ENCODE measurements at places on chromosomes 4 and X. TPM values are rescaled to one million over a fixed set of nuclear protein-coding genes. Genes with fewer than 3 reads are reported as not detected.

DNA sequence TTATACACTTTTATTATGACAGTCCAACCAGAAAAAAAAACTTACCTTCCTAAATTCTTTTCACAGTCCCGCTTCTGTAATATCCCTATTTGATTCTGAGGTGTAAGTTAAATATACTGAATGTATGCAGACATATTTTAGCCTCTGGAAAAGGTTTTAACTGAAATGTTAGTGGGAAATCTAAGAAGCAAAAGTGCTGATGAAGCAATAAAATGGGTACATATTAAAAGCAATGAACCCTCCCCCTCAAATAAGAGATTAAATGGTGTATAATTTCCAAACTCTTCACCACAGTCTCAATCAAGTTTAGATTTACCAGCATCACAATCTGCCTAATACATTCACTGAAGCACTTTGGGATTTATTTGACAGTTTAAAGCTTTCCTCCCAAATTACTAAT is 688.3 kb upstream of the DIAPH2 start:
- no peak for DNase-seq

DNA sequence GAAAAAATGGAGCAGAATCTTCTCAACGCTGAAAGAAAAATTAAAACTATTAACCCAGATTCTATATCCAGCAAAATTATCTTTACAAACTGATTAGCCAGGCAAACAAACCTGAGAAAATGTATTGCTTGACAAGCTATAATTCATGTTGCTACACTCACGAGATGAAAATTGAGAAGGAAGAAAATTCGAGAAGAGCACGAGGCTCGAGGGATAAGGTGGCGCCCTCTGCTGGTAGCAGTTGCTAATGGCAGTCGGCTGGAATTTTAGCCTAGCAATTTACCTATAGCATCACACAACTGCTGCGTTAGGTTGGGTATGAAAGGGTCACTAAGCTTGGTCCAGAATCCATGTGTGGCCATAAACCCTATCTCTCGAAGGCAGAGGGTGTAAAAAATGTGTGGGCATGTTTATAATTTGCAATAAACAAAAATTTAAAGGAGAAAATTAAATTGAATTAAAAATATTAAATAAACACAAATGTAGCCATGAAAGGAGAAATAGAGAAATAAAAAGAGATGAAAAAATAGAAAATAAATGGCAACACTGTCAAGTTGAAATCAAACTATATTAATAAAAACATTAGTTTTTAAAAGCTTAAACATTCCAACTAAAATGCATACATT is 126.6 kb downstream of the PPP4R3C start:
- peak; percentile 43 for DNase-seq

DNA sequence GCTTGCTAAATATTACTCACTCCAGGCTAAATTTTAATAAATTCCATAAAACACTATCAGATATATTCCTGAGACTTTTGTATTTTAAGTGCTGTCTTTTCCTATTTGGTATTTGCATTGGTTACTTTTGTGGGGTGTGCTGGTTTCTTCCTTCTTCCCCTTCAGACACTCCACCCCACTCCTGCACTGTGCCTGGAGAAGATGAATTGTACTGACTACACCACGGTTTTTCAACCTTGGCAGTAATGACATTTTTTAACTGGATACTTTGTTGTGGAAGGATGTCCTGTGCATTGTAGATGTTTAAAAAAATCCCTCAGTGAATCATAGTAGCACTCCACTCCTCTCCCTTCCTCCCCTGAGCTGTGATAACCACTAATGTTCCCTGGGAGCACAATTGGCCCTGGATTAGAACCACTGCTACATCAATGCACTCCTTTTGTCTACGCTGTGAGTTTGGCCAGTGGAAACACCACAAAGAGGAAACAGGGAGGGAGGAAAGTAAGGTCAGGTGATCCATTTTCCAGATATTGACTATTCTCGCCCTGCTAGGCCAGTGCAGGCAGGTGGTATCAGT is 36.3 kb downstream of the SNCA start:
- no peak for DNase-seq

DNA sequence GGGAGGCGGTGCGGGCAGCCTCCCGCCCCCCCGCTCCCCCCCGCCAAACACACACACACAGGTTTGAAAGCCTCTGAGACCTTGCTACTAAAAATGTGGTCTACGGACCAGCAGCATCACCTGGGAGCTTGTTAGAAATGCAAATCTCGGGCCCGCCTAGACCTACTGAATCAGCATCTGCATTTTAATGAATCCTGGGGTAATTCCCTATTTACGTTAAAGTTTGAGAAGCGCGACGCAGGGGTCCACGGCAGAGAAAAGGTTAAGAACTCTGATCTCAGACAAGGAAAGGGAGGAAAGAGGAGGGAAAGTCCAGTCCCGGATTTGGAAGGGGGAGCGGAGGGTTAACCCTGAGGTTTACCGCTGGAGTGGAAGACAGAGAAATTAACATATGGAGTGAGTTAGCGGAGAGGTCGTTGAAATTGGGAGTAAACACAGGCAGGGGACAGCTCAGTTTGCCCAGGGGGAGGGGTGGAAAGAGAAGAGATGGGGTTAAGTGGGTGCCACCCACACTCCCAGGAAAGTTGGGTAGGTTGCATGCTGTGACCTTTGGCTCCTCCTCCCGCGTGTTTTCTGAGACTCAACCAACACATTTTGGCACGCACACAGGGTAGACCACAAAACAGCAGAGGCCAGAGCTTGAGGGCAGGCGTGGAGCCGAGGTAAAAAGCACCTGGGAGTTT is 483.6 kb downstream of the BCOR start:
- no peak for DNase-seq

GRCh38 chr4:72942565-72942964 is 127.0 kb downstream of the COX18 start:
- no peak for DNase-seq

- peak; percentile 24 for DNase-seq
These were observed 141.5 kb downstream of the RPS6KA6 start for GRCh38 chrX:84046403-84046984.

GRCh38 chr4:145935253-145936141 is 3.1 kb downstream of the ZNF827 start:
- peak; percentile 26 for DNase-seq

GRCh38 chr4:102541697-102542096 is 40.5 kb downstream of the NFKB1 start:
- DNase-seq, result peak; percentile 53

DNA sequence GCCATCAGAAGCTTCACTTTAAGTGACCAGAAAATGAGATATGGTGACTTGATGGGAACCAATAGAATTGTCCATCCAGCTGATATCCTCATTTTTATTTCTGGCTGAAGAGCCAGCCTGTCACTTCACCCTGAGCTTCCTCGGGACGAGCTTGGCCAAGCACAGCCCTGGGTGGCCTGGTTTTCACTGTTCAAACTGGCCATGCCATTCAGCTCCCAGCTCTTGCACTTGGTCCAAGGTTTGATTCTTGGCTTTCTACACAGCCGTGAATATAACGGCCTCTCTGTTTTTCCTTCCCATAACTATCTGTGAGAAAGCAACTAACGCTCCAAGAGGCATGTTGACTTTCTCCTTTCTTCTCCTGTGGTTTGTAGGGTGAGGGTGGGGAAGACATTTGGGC is 71.9 kb downstream of the LIMCH1 start:
- no peak for DNase-seq

- no peak for DNase-seq
These were observed 330.3 kb upstream of the NOCT start for GRCh38 chr4:138685316-138685715.

DNA sequence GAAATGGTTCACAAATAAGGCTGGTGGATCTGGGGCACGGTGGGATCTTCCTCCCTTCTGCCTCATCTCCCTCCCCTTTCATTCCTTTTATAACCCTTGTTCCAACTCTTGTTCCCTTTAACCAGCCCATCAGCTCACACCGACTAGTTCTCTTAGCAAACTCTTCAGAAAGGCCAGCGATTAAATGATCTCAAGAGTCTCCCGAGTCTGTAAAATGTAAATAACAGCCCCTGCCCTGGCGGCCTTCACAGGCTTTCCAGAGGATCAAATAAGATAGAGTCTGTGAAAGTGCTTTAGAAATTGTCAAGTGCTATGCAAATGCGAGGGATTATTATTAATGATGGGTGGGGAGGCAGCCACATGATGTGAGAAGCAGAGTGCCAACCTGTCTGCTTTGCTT is 27.1 kb downstream of the TSC22D3 start:
- no peak for DNase-seq

DNA sequence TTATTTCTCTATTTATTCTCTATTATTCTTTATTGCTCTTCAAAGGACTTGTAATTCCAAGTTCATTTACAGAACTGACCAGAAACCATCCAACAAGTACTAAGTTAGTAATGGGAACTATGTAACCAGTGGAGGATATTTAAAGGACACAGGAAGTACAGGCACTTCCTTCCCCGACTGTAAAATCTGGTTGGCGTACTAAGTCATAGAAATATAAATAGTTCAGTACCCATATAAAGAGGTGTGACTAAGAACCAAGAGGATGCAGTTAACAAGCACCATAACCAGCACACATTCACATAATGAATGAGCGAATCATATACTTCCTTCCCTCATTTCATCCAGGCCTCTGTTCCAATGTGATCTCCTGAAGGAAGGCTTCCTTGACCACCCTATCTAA is 3.6 kb upstream of the EIF4E start:
- no peak for DNase-seq

DNA sequence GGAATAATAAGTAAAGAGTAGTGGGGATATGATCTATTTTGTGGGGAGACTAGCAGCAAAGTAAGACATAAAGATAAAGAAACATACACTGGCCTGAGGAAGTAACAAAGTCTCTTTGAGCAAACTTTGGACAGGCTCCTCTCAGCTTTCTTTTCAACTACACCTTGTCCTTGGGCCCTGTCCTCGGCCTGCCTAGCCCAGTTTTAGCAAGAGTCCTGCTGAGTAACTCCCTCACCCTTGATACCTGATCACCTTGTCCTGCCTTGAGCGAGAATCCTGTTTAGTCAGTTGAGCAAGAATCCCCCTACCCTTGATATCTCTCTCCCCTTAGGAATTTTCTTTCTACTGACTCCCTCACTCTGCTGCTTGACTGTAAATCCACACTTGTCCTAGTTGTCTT is 11.5 kb downstream of the HNRNPH2 start:
- DNase-seq, result no peak

DNA sequence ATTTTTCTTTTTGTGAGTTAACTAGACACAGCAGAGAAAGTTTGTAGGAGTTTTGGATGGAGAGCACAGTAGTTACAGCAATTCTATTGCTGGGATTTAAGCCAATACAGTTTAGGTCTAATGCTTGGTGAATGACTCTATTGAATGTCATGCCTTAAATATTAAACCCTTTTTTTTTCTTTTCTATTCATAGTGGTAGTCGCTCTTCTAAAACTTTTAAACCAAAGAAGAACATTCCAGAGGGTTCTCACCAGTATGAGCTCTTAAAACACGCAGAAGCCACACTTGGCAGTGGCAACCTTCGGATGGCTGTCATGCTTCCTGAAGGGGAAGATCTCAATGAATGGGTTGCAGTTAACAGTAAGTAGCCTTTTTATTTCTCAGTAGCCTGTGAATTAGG is 34.8 kb upstream of the DCK start:
- no peak for DNase-seq

GRCh38 chr4:82491251-82491960 is 61.0 kb downstream of the ENOPH1 start:
- no peak for DNase-seq

GRCh38 chrX:149274516-149275105 is 230.5 kb downstream of the IDS start:
- DNase-seq, result no peak

DNA sequence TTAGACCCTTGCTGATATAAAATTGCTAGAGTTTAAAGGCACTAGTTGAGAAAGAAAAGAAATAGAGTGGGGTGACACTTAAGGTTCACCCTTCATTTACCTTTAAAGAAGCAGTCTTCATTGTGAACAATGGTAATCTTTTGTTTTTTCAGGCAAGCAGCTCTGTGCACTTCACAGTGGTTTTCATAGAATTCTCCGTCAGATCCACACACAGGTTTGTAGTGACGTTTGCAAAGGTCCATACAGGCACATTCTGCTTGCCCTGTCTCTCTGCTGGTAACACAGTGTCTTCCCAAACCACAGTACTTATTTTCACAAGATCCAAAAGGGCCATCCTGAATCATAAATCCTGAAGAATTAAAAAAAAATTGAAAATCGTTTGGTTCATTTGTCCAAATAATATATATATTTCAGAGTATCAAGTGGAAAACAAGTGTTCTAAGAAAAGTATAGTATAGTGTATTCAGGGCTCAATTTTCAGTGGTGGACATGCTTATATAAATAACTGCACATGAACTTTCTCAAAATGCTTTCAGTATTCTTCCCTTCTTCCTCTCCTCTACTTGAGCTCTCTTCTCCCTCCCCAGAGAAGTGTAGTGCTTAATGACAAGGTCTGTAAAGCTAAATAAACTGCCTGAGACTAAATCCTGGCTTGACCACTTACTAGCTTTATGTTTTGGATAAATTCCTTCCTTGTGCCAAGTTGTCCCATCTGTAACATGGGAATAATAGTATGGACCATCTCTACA is 243.3 kb downstream of the FSTL5 start:
- DNase-seq, result no peak

GRCh38 chr4:121256887-121257466 is 92.9 kb upstream of the TNIP3 start:
- no peak for DNase-seq

- no peak for DNase-seq
These were observed 68.3 kb upstream of the RBPJ start for GRCh38 chr4:26252349-26253025.

DNA sequence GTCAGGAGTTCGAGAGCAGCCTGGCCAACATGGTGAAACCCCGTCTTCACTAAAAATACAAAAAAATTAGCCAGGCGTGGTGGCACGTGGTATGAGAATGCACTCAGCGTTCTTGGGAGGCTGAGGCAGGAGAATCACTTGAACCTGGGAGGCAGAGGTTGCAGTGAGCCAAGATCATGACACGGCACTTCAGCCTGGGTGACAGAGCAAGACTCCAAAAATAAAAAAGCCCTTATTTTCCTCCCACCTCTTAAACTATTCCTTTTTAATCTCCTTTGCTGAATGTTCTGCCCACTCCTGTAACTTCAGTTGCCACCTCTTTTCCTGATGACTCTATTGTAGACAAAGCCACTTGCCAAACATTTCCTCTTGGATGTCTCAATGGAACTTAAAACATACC is 72.6 kb downstream of the TAF1 start:
- no peak for DNase-seq

- DNase-seq, result no peak
These were observed 15.0 kb upstream of the TRIM2 start for GRCh38 chr4:153189016-153189801.

DNA sequence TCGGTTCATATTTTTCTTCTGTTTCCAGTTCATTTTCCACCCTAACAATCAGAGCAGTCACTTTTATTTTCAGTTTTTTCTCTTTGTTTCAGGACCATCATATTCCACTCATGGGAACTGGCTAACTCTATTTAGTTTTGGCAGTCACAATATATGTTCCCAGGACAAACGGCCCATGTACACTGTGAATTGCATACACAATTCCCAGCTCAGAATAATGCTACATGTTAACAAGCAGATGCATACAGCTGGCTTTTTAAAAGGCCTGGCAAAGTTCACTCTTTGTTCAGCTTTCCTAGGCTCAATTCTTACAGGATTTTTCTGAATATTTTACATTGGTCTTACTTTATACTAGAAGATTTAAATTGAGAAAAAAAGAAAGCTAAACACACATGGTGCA is 224.9 kb downstream of the ANKRD50 start:
- no peak for DNase-seq

Gene TLR2
- total RNA-seq, result not detected

Gene PABPC1L2B
- total RNA-seq, result 9.4 TPM

Gene CYLC1
- total RNA-seq, result not detected

Gene AIFM1
- total RNA-seq, result 39.9 TPM

Gene BEX2
- 50.4 TPM for total RNA-seq

Gene SSX3
- not detected for total RNA-seq

Gene QRFPR
- 2.4 TPM for total RNA-seq

Gene GYPE
- total RNA-seq, result 0.41 TPM

Gene GABRG1
- not detected for total RNA-seq

Gene DDIT4L
- total RNA-seq, result 3.4 TPM

Gene H2BW2
- total RNA-seq, result not detected
